Stimulated activated CD4-positive, alpha-beta T cell treated with anti-CD3 and anti-CD28 coated beads, Interleukin-4, amount 100 ng/mL, for 4 hours (primary cell): ENCODE measurements at places on chromosomes 3 and 15.

DNA sequence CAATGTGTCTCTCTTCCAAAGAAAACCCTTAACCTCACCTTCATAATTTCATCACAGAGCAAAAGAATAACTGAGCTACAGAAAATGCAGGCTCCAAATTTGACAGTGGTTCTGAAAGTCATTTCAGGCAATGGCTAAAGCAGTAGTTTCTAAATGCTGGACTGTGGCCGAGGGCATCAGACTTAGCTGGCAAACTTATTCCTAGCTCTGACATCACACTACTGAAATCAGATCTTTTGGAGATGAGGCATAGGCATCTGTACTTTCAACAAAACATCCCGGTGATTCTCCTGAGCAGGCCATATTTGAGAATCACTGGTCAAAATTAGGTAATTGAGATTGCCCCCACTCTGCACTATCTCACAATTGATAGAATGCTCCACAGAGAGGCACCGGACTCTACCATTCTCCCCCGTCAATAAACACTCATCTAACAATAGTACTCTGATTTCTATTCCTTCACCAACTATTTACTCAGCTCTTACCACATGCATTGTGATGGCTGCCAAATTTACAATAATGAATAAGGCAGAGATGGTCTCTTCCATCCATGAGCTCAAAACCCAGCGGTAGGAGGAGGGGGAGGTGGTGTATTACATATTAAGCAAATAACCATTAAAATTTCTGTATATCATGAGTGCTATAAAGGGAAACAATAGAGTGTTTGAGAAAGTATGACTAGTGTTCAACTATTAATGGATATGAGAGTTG, 57.3 kb upstream of the SPRED1 start:
- DNase-seq = no peak

GRCh38 chr3:127690823-127691452, 18.2 kb downstream of the ABTB1 start:
- no peak for DNase-seq

GRCh38 chr3:134643150-134643675, 7.6 kb downstream of the KY start:
- no peak for DNase-seq

DNA sequence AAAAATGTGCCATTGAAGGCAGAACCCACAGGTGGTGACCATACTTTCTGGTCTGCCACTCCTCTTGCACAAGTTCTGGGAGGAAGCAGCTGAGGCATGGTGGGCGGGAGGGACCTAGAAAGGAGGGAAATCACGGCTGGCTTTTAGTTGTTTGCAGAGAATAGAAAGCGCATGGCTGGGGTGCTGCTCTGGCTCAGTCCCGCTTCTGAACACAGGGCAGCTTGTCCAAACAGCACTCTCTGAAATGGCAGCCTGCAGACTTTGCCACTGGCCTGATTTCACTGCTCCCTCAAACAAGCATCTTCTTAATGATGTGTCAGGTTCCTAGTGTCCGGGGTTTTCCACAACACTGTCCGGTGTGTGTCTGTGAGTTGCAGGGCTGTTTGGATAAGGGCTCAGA, 76.7 kb downstream of the AAGAB start:
- DNase-seq = no peak

DNA sequence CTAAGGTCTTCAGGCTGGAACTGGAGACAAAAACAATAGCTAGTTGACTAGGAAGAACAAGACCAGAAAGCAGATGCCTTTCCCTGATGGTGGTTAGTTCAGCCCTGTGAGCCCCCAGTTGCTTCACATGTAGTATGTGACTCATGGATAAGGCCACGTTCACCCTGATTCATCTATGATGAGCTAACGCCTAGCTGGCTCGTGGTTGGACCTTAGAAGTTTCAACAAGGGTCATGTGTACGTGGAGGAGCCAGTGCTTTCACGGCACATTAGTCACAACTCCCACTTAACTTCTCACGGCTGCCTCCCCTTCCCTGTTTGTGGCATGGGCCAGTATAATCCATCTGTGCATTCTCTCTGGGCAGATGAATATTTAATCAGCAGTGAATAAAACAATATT, 20.6 kb downstream of the COL8A1 start:
- no peak for DNase-seq

DNA sequence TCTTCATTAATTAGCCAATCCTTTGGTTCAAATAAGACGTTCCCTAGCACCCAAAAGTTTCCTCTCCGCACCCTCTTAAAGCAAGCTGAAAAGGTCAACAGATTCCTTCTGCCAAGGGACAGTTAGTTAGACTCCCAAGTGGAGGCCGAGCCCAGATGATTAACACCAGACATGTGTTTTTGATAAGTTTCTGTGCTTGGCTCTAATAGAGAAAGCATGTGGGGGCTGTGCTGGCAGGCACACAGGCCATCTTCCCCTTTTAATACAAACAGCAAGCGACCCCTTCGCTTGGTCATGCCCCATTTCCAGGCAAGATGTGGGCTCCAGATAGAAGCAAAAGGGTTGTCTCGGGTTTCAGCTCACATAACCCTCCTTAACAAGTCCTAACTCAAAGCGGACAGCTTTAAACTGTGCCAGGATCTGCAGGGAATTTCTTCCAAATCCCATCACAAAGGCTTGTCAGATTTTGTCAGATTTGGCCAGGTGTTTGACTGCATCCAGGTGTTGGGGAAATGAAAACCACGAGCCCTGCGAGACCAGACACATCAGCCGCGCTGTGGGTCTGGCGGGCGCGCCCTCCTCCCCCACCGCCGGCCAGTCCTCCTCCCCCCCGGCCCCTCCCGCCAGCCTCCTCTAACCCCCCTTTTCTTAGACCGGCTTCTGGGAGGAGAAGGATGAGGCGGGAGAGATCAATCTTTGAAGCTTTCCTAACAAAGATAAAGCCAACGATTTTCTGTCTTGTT, 3.3 kb downstream of the HES1 start:
- DNase-seq = no peak
